Stimulated activated CD4-positive, alpha-beta T cell treated with anti-CD3 and anti-CD28 coated beads, Interleukin-12 subunit alpha, Interleukin-12 subunit beta, amount 100 ng/mL, for 4 hours (primary cell): ENCODE measurements at places on chromosomes 16 and 17.

DNA sequence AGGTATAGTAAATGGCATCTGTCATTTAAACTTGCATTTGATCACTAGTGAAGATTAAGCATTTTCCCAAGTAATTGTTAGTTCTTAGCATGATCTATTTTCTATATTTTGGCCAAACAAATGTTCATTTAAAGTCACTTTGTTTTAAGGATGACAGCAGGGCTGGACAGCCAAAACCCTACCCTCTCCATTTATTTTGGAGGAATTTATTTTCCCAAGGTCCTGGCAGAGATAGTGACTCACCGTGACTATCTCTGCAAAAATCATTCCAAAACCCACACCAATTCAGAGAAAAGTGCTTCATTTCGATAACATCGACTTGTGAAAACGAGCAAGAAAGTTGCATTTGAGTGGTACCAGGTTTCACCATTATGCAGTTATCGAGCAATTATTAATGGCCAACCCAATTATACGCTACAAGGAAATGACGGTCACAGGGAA lies 665 bp upstream of the AKAP1 start:
- DNase-seq = no peak

GRCh38 chr17:6069539-6070429 lies at the start of gene WSCD1:
TSS of gene WSCD1 (plus strand) at chr17:6070379. CDS start at chr17:6080659, 10,280 bp downstream.
- DNase-seq = peak; percentile 22

GRCh38 chr16:56041556-56042140 lies 149.6 kb upstream of the GNAO1 start:
- peak; percentile 6 for DNase-seq

DNA sequence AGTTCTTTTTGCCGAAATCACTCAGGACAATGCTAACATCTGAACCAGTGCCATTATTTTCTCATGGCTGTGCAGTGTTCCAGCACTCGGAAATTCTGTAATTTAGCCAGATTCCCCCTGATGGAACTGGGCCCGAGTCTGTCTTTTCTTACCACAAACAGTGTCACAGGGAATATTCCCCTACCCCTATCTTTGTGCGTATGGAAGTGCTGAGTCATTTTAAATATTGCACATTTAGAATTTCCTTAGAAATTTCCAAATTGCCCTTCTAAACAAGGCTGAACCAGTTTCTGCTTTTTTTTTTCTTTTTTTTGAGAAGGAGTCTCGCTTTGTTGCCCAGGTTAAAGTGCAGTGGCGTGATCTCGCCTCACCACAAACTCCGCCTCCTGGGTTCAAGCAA lies 88.0 kb upstream of the CREBBP start:
- no peak for DNase-seq

- DNase-seq = no peak
Measured at GRCh38 chr17:8310601-8311123, 621 bp downstream of the ARHGEF15 start.

DNA sequence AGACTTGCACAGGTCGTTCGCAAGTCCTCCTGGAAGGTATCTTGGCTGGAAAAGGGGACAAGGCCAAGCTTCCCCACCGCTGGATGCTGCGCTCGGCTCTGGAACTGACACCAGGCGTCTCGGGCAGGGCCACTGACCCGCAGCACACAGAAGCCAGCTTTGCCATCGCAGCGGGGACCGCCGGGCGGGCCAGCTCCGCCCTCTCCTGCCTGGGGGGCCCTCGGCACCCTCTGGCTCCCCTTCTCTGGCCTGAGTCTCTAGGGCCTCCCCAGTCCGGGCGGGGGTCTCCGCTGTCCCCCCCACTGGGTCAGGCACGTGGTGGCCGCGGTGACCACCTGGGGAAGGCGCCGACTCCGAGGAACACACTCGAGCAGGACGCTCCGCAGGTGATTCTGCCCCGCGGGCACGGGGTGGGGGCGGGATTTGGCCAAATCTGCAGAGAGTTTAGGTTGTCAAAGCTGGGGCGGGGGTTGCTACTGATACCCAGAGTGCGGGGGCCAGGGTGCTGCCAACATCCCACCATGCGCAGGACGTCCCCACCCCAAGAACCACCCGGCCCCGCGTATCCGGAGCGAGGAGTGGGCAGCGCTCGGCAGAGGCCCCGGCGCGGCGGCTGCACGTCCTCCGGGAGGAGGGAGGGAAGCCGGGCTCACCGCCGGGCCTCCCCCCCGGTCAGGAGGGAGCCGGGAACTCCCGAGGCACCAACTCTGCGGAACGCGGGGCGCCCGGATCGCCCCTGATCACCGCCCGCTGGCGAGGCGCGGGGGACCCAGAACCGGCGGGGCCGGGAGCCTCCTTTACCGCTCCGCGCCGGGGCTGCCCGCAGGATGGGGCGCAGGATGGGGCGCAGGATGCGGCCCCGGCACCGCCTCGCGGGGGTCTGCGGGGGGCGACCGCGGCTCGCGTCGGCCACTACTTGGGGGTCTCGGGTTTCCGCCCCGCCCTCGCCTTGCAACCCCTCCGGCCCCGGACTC lies 744 bp upstream of the METRNL start:
- DNase-seq = no peak

GRCh38 chr17:6064868-6065267 lies 5.3 kb upstream of the WSCD1 start:
- DNase-seq = no peak

DNA sequence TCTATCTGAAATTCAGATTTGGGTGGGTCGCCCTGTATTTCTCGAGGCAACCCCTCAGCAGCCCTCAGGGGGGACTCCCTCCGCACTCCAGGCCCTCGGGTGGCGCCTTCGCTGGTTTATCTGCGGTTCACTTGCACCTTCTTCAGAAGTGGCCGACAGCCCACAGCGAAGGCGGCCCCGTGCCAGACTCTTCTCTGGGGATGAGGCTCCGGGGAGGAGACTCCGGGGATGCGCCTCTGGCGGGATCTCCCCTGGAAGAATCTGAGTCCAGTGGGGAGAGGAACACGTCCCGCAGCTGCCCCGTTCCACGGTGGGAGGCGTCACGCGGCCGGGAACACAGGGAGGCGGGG lies 63.9 kb upstream of the DNAJA2 start:
- peak; percentile 34 for DNase-seq

DNA sequence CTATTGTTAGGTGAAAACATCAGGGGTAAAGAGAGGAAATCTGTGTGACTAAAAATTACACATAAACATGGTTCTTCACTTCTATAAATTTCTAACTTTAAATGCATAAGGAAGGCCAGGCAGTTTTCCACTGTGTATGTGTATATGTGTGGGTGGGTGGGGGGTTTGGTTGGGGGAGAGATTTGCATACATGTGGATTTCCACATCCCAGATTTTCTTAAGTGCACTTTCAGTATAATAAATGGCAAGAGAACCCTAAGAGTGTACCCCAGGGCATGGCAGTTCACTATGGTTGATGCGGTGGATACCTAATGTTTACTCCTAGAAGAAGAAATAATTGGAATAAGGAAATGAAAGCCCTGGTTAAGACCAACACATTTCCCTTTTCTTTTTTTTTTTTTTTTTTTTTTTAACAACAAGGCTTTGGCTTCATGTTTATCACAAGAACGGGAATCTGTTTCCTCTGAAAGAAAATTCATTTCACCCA lies 451.8 kb upstream of the CCL2 start:
- DNase-seq = no peak

- no peak for DNase-seq
Measured at GRCh38 chr16:82589407-82589806, 37.4 kb upstream of the CDH13 start.

GRCh38 chr17:19904412-19904811 lies 36.7 kb upstream of the ULK2 start:
- DNase-seq = no peak

DNA sequence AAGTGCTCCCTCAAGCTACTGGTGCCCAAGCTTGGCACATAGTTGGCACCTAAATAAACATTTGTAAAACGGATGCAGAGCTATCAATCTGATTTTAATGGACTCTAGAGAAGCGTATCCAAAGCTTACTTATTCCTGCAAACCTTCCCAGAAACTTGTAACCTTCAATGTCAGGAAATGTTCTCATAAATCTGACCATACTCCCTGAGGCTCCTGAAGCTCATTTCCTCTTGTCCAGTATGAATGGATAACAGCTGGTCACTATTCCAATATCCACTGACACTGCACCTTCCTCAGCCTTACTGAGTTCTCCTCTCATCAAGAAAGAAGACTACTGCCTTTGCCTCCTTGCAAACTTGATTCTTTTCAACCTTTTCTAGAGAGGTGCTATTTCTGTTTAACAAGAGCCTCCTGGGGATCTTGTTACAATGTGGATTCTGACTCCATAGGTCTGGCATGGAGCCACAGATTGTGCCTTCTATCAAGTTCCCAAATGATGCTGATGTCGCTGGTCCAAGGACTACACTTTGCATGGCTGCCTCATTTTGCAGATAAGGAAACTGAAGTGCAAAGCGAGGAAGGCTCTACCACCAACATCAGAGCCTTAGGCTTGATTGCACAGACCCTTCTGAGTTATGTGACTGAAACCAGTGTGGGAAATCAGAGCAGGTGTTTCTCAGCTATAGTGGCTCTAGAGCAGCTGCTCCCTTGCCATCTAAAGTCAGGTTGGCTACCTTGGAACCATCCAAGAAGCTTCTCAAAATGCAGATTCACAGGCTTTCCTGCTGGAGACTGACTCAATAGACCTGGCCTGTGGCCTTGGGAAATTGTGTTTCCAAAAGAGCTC lies 377.8 kb downstream of the SOX9 start:
- no peak for DNase-seq

DNA sequence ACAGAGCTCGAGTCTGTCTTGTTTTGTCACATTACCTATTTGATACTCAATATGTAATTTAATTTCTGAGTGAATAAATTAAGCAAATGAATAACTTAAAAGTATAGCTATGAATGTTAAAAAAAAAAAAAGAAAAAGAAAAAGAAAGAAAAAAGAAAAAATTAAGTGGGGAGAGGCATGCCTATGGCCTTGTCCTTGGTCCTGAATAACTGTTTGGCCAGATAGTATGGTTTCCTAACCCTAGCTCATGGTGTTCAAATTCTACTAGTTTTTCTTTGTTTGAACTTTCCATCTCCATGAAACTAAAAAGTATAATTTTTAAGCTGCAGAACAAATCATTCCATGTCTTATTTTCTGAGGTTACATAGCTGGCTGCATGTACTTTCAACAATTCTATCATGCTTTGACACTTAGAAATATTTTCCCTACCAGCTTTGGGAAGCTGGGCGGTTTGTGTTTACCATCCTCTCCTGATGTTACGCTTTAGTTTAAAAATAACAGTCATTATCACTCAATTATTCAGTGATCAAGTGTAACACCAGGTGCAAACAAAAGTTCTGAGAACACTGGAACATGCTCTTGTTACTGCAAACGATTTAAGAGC lies 31.8 kb downstream of the TOX3 start:
- DNase-seq = no peak
